Natural killer cell (primary cell): ENCODE measurements at places on chromosomes 5 and 9. TPM values are rescaled to one million over a fixed set of nuclear protein-coding genes. Genes with fewer than 3 reads are reported as not detected.

DNA sequence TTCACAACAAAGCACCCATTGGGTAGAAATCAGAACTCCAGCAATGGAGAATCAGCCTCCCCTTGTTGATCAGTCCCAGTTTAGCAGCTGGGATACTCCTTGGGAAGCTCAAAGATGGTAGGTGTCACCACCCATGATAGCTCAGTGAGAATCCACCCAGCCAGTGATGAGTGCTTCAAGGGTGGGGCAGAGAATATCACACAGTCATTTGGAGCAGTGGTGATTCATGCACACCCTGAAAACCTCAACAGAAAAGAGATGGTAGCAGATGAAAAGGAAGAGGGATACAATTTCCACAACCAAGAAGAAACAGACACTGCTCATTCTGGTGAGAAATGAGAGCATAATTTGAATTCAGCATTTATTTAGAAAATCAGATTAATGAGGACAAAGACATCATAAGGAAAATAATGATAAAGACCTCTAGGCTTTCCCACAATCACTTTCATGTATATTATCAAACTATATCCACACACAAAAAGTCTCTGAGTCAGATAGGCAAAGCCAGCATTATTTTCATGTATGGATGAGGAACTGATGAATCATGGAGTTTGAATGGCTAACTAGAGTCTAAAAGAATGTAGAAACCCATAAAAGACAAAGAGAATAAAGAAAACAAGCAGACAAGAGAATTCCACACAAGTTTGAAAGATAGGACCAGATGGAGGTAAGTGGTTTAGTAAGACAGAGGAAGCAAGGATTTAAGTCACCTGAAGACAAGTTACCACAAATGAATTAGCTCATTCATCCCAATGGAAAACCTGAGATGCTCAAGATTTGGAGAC lies 82.9 kb downstream of the FEM1C start:
- DNase-seq: no peak

DNA sequence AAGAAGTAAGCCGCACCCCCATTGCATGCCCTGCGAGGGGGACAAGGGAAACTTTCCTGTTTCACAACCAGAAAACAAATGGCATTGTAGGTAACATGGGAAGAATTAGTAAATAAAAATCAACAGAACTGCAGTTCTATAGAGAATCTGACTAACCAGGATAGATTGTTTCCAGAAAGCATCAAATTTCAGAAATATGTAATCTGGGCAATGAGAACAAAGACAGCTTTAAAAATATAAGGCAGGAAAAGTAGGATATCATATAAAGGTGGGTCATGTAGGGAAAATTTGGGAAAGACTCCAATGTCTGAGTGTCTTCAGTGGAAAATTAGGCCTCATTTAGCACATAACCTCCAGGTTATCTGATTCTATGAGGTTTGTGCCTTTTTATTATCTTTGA lies 58.3 kb upstream of the RANBP6 start:
- no peak for DNase-seq

DNA sequence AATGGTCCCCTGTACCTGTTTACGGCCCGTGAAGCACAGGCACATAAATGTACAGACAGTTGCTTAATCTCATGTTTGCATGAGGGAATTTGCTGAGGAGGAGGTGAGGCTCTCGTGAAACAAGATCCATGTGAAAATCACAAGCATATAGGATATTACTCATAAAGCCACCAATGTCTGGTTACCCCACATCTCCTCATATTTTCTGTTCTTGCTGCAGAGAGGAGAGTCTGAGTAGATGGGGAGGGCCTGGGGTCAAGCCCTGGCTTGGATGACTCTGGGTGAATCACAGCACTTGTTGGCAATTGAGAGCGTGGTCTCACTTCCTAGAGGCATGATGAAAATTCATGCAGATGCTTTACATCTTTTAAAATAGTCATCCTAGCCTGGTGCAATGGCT lies 975 bp downstream of the AGXT2 start:
- DNase-seq: no peak

Gene RASEF
- total RNA-seq: not detected

Gene ENTREP1
- total RNA-seq: not detected

Gene OR1Q1
- not detected for total RNA-seq

GRCh38 chr5:1336106-1336561 lies 8.8 kb downstream of the CLPTM1L start:
- DNase-seq: no peak

- DNase-seq: no peak
Observed at GRCh38 chr9:70031141-70031545, 12.5 kb upstream of the MAMDC2 start.

Gene ARL10
- total RNA-seq: 6.8 TPM

GRCh38 chr5:152364172-152364571 lies 40.9 kb downstream of the NMUR2 start:
- DNase-seq: no peak

DNA sequence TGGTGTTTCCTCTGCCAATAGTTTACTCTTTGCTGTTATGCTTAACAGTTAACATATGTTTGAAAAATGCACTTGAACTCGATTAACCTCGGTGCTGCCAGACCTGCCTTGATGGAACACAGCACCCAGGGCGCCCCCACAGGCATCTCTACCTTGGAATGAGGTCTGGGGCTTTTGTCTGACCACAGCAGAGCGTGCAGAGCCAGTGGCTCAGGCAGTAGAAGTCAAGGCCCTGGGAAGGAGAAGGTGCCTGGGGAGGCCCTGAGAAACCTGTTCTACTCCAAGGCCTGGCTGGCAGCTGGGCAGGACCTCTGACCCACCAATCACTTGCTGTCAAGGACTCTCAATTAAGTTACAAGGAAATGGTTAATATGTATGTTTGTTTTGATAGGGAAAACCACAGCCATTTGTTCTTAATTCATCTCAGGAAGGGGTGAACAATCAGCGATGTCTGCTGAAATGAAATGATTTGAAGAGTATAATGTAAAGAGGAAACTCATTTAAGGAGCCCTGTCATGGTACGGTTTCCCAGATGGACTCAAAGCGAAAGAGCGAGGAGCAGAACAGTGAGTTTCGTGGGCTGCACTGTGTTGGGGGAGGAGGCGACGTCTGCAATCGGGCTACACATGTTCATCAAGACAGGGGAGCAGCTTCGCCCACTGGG lies 21.9 kb downstream of the MACROH2A1 start:
- DNase-seq: no peak

DNA sequence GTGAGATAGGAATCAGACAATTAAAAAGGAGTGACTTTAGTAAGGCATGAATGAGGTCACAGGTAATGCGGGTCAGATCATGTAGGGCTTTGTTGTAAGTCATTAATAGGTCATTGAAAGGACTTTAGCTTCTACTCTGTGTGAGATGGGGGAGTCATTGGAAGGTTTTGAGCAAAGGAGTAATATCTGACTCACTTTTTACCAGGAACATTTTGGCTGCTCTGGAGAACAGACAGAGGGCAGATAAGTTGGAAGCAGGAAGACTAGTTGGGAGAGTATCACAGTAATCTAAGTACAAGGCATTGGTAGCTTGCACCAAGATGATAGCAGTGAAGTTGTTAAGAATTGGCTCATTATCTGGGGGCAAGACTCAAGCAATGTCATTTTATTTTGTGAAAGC lies 37.4 kb downstream of the KIF2A start:
- no peak for DNase-seq

GRCh38 chr5:7878381-7878873 lies 9.5 kb downstream of the MTRR start:
- no peak for DNase-seq

Gene ARHGEF39
- total RNA-seq: 1.3 TPM

Gene IFNA21
- total RNA-seq: not detected

DNA sequence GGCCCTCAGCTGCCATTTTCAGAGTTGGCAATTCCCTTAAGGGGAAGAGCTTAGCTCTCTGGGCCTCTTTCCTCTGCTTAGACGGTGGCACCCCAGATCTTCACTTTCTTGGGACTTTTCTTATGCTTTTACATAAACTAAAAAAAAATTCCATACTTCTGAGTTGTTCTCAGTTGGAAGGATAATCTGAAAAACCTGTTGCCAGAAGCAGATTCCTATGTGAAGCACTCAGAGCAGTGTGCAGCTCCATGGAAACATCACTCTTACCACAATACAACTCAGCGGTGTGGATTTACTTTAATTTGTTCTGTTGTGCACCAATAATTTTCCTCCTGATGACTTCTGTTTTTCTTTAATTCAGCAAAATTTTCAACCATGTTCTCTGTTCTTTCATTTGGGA lies 44.1 kb upstream of the MROH2B start:
- no peak for DNase-seq

GRCh38 chr9:131810351-131811170 lies 70.7 kb upstream of the RAPGEF1 start:
- DNase-seq: no peak

Gene FAM221B
- total RNA-seq: not detected
